ENCODE measurements at places on chromosomes 5 and 9. TPM values are rescaled to one million over a fixed set of nuclear protein-coding genes. Genes with fewer than 3 reads are reported as not detected.

DNA sequence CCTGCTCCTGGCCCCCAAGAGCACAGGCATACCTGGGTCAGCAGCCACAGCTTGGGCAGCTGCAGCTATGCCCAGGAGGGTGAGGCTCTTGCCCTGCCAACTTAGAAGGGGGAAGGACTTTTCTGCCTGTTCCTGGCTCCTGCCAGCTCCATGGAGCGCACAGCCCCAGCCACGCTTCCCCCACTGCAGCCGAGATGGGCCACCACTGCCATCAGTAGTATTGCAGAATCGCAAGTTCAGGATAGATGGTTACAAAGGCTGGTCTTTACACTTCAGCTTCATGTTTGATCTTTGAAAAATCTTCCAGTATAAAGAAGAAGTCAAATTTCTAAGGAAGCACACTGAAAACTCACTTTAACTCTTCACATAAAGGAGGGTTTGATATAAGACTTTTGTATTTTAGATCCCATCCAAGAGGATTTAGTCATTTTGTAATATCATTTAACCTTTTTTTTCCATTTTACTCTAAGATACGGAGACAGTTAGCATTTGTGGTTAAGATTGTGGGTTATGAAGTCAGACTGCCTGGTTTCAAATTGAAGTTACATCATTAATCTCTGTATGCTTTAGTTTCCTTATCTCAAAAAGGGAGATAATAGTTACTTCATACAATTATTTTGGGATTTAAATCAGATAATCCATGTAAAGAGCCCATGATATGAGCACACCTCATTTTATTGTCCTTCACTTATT is 81.8 kb downstream of the NLN start:
- no peak for DNase-seq

DNA sequence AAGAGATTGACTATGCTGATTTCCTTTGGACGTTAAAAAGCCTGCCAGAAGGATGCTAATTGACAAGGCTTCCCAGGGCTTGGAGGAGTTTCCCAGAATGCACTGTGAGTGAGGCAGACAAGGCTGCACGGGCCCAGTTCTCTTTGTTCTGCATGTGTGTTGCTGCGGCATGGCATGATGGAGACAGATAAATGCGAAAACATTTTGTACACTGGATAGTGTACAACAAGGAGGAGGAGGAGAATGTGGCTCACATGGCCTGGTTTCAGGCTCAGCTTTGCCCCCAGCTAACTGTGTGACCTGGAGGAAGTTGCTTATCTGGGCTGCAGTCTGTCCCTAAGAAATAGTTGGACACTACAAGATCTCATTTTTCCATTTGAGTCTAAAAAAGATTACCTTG is 135.5 kb upstream of the CPEB4 start:
- no peak for DNase-seq

GRCh38 chr9:98750364-98751060 is 41.8 kb upstream of the GABBR2 start:
- no peak for DNase-seq

DNA sequence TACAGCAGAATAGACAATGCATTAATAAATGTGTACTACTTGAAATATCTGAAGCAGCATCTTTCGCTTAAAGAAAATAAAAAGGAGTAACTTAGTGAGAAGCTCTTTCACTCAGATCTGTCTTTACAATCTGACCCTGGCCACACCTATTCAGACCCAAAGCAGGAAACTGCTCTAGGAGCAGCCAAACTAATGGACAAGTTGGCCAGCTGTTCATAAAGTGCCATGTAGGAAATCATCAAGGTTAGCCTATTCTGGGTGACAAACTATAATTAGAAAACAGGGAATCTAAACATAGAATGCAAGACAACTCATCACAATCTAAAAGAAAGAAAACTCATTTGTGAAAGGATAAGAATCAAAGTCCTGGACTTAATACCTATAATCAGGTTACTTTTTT is 101.3 kb downstream of the AGTPBP1 start:
- no peak for DNase-seq

FLT4 gene
- 7.2 TPM for total RNA-seq

GRCh38 chr5:163105456-163105855 is 331.9 kb upstream of the CCNG1 start:
- no peak for DNase-seq

- no peak for DNase-seq
Observed at GRCh38 chr5:5104550-5104949, 35.6 kb upstream of the ADAMTS16 start.

DNA sequence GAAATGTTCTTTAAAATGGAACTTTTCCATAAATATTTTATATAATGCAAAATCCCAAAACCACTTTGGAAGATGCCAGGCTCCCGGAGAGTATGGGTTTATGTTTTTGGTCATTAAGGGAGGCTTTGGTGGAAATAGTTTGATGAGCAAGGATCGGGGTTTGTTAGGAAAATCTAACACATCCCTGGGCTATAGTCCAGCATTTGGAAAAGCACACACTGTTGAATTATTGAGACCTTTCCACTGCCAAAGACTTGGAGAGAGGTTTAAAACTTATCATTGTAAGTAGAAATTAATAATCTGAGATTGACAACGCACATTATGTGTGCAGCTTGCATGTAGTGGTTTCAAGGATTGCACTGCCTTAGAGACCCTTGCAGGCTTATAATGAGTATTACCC is 156.3 kb downstream of the PARP8 start:
- no peak for DNase-seq

NDST1 gene
- 28.7 TPM for total RNA-seq

PDE6A gene
- not detected for total RNA-seq

Measured in H7 (cell line).